Keratinocyte (primary cell): ENCODE measurements at places on chromosomes 2 and 18. TPM values are rescaled to one million over a fixed set of nuclear protein-coding genes. Genes with fewer than 3 reads are reported as not detected.

The ALK gene
- not detected in 3 replicates for polyA plus RNA-seq

DNA sequence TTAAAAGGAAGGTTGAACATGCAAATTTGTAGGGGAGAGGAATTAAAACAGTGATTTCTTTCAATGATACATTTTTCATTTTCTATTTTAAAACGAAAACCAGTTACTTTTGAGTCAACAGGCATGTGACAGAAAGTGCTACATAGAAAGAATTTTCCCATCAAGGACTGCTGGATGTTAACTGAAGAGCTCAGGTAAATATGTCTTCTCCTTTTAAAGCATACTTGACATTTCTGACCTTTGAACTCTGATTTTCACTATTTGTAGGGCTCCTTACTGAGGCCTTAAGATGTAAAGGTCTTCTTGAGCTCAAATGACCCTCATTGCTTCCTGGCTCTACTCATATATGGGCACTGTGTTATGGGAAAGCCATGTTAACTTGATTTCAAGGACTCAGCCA is 32.4 kb downstream of the FIGN start:
- H3K27me3 ChIP-seq, result no peaks in the 10 kb centered on the region
- no peaks in the 10 kb centered on the region for H3K36me3 ChIP-seq
- H3K4me1 ChIP-seq, result no peaks in the 10 kb centered on the region
- no peak overlapping the region for H3K4me3 ChIP-seq
- no peak overlapping the region for H3K27ac ChIP-seq

GRCh38 chr2:9280224-9280623 is 73.6 kb downstream of the ASAP2 start:
- H3K27me3 ChIP-seq, result no peaks in the 10 kb centered on the region
- DNase-seq, result no peak
- no peak overlapping the region for H3K4me3 ChIP-seq
- no peak overlapping the region for H3K27ac ChIP-seq
- peaks cover 7% of the 10 kb centered on the region for H3K4me1 ChIP-seq
- H3K36me3 ChIP-seq, result peaks cover 17% of the 10 kb centered on the region

- H3K27me3 ChIP-seq, result no peaks in the 10 kb centered on the region
- DNase-seq, result no peak
- H3K4me3 ChIP-seq, result no peak overlapping the region
Observed at GRCh38 chr2:74873012-74873665, 39.2 kb downstream of the HK2 start.

DNA sequence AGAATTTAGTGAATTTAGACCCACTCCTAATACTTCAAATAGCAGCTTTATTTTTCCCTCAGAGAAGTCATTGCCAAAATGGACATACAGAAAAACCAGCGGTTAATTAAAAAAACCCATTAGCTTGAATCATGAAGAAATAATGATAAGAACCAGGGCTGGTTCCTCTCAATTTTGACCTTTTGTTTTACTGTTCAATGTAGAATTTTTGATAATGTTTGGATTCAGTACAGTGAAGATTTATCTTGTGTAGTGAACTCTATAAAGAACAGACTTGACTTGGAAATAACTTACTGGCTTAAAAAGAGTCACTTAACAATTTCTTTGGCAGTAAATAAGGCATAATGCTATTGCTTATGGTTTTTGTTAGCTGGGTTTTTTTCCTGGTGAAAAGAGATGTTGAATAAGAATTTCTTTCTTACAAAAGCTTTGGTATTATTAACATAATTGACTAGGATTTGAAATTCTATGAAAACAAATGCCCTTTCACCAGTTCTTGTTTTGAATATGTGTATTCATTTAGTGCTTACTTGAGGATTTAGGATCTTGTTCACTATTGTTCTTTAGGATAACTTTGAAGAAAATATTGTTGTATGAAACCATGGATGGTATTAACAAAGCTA is 73.4 kb upstream of the ITPRID2 start:
- H3K4me3 ChIP-seq, result no peak overlapping the region
- H3K36me3 ChIP-seq, result no peaks in the 10 kb centered on the region
- no peaks in the 10 kb centered on the region for H3K4me1 ChIP-seq

- H3K27ac ChIP-seq, result no peak overlapping the region
- no peaks in the 10 kb centered on the region for H3K36me3 ChIP-seq
- DNase-seq, result no peak
- H3K4me3 ChIP-seq, result no peak overlapping the region
Observed at GRCh38 chr2:201821080-201821479, 14.7 kb downstream of the CDK15 start.

- H3K27me3 ChIP-seq, result no peaks in the 10 kb centered on the region
- H3K4me3 ChIP-seq, result no peak overlapping the region
Observed at GRCh38 chr2:190446750-190447516, 38.8 kb downstream of the MFSD6 start.

DNA sequence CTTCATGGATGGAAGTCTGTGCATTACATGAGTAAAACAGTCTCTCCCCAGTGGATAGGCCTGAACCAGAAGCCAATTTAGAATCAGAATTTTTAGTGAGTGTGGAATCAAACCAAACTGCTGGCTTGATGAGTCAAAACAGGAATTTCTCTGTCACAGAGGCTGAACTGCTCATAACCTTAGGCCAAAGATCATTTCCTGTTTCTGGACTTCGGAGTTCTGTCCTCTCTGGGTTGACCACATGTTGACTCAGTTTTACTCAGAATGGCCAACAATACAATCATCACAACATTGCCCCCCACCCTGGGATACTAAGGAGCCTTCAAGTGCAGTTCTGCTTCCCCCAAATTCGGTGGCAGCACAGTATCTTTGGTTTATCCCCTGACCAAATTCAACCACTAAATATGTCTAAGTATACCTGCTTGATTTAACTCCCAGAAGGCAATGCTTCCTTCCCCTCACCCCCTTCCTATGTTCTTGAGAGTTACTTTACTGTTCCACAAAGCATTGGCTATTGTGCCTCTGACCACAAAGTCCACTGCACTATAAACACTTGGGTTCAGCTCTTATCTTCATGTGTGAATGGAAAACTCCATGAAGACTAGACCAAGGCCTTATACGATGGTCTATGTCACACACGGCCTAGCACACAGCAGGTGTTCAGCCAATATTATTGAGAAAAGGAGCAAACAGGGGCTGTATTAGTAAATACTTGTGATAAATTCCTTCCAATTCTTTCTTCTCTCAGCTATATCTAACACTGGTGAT is 67.8 kb downstream of the NXPH2 start:
- H3K36me3 ChIP-seq, result no peaks in the 10 kb centered on the region
- no peak overlapping the region for H3K4me3 ChIP-seq
- H3K27me3 ChIP-seq, result no peaks in the 10 kb centered on the region

The TPGS2 gene
- polyA plus RNA-seq, result 231 to 388 TPM (median 254 TPM) in 3 replicates

The ATP9B gene
- polyA plus RNA-seq, result 12.7 to 16.7 TPM (median 16.1 TPM) in 3 replicates

GRCh38 chr2:152046940-152047339 is 51.9 kb downstream of the CACNB4 start:
- H3K36me3 ChIP-seq, result no peaks in the 10 kb centered on the region
- no peaks in the 10 kb centered on the region for H3K4me1 ChIP-seq
- peaks cover 24% of the 10 kb centered on the region for H3K27me3 ChIP-seq

The GBX2 gene
- polyA plus RNA-seq, result 0.13 to 0.69 TPM (median 0.17 TPM) in 3 replicates

DNA sequence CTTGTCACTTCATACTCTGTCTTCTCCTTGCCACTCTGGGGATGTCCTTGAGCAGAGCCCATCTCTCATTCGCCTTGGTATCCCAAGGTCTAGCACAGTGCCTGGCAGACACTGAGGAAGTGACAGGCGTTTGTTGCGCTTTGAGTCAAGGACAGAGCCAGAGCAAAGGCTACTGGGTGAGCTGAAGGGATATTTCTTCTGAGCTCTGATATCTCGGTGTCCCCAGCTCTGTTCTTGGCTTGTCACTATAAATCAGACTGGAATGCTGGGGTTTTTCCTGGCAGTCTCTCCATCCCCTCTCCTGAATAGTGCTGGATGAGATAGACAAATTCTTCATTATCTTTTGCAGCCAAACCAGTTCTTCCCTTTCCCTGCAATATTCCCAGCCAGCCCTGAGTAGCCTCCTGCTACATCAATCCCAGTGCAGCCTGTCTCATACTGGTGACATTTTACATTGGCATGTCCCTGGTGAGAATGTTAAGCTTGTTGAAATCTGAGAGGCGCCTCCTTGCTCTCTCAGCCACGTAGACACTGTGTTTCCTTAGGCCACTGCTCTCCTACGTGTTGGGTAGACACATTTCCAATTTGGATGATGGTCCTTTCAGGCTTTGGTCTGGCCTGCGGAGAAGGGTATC is 61.7 kb downstream of the CTIF start:
- peaks cover 3% of the 10 kb centered on the region for H3K36me3 ChIP-seq
- H3K4me1 ChIP-seq, result peaks cover 8% of the 10 kb centered on the region
- no peak for DNase-seq
- no peaks in the 10 kb centered on the region for H3K27me3 ChIP-seq
- H3K4me3 ChIP-seq, result no peak overlapping the region
- no peak overlapping the region for H3K27ac ChIP-seq

The PDE1A gene
- polyA plus RNA-seq, result 0.06 to 0.10 TPM (median 0.07 TPM) in 3 replicates

The SUCLG1 gene
- polyA plus RNA-seq, result 43.5 to 83.6 TPM (median 69.9 TPM) in 3 replicates

The TWIST2 gene
- polyA plus RNA-seq, result 5.5 to 6.2 TPM (median 6.0 TPM) in 3 replicates

GRCh38 chr2:137951586-137951985 is 12.7 kb upstream of the HNMT start:
- H3K27me3 ChIP-seq, result no peaks in the 10 kb centered on the region
- no peak for DNase-seq
- no peak overlapping the region for H3K27ac ChIP-seq
- H3K4me3 ChIP-seq, result no peak overlapping the region

DNA sequence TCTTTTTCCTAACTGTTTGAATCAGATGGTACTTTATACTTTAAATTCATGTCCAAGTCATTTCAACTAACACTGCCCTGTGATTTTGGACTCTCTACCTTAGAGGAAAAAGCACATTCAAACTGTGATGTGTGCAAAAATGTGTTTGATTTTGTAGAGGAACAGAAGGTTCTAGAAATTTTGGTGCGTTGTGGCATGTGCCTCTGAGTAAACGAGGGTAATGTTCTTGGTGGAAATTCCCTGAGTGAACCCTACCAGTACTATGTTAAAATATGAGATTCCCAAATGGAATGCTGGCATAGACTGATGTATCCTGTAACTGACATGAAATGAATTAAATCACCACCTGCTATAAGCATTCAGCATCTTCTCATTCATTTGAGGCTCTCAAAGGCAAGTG is 901.9 kb upstream of the KLHL29 start:
- no peak for DNase-seq
- H3K4me1 ChIP-seq, result no peaks in the 10 kb centered on the region
- no peaks in the 10 kb centered on the region for H3K36me3 ChIP-seq
- H3K27me3 ChIP-seq, result no peaks in the 10 kb centered on the region
- H3K4me3 ChIP-seq, result no peak overlapping the region
- H3K27ac ChIP-seq, result no peak overlapping the region

GRCh38 chr2:64846177-64846576 is 143.0 kb upstream of the SLC1A4 start:
- no peak overlapping the region for H3K27ac ChIP-seq
- peaks cover 13% of the 10 kb centered on the region for H3K4me1 ChIP-seq
- DNase-seq, result no peak

DNA sequence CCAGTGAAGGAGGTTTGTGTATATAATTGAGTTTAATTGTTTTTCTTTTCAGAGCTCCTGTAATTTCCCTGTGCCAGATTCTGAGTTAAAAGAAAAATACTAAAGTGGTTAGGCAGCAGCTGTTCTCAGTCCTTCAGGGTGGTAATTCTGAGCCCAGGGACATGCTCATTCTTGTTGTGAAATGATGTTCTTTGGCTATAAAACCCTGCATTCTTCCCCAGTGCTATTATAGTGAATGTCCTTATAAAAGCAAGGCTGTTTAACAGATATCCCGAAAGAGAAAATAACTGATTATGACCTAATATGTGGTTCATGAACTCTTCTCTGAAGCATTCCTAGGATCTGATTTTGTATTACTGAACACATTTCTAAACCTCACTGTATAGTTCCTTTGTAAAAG is 34.0 kb downstream of the ADAM23 start:
- peaks cover 8% of the 10 kb centered on the region for H3K4me1 ChIP-seq
- H3K36me3 ChIP-seq, result no peaks in the 10 kb centered on the region
- no peak overlapping the region for H3K4me3 ChIP-seq

The LYPD1 gene
- polyA plus RNA-seq, result 0.02 to 0.03 TPM (median 0.03 TPM) in 3 replicates

DNA sequence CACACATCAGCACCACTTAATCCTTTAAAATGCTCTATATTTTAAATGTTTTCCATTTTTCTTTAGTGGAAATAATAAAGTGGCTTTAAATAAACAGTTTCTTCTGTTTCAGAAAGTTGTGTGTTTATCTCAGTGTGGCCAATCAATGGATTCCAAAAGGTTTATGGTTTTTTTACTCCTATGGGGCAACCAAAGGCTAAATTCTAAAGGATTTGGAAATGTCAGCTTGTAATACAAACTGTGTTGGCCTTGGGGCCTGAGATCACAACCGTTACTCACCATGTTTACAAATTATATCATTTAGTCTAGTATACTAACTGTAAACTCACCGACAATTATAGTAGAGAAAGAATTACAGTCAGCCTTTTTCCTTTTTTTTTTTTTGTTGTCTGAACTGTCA is 827.2 kb downstream of the EPHA4 start:
- H3K4me3 ChIP-seq, result no peak overlapping the region
- H3K27me3 ChIP-seq, result no peaks in the 10 kb centered on the region
- H3K27ac ChIP-seq, result no peak overlapping the region
- no peaks in the 10 kb centered on the region for H3K4me1 ChIP-seq

- H3K4me1 ChIP-seq, result no peaks in the 10 kb centered on the region
- no peaks in the 10 kb centered on the region for H3K36me3 ChIP-seq
- H3K27me3 ChIP-seq, result no peaks in the 10 kb centered on the region
- no peak for DNase-seq
Observed at GRCh38 chr2:67046591-67046990, 350.5 kb upstream of the ETAA1 start.

DNA sequence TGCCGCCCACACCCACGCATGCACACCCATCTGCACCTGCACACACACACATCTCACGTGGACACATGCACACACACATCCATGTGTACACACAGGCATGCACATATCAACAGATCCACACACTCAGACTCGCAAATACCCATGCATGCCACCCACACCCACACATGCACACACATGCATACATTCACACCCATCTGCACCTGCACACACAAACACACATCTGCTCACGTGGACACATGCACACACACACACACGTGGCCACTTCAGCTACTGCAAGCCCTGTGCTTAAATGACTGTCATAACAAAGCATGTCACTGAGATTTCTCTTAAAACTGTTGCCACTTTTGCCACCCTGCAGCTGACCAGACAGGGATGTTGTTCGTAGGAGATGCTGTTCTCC is 186.6 kb downstream of the SNTG2 start:
- no peak overlapping the region for H3K27ac ChIP-seq
- no peak for DNase-seq

The RAD51AP2 gene
- polyA plus RNA-seq, result 0.01 to 0.12 TPM (median 0.12 TPM) in 3 replicates

DNA sequence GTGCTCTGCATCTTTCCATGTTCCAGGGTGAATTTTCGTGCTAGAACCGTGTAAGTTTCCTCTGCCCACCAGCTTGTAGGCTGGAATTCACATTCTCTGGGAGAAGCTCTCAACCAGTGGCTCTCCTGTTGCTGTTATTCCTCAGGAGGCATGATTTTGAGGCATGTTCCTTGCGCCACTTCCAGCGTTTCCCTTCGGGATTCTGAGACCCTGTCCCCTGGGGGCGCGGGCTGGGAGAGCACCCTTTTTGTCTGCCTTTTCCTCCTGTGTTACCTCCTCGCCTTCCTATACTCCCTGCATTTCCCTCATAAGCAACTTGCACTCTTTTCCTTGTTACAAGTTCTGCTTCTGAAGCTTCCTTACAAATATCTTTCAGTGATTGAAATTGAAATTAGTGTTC is 156.4 kb downstream of the PTPRM start:
- no peak overlapping the region for H3K4me3 ChIP-seq
- no peaks in the 10 kb centered on the region for H3K27me3 ChIP-seq
- H3K27ac ChIP-seq, result no peak overlapping the region
- no peak for DNase-seq
- no peaks in the 10 kb centered on the region for H3K36me3 ChIP-seq

- H3K36me3 ChIP-seq, result peaks cover 2% of the 10 kb centered on the region
- no peaks in the 10 kb centered on the region for H3K27me3 ChIP-seq
- H3K27ac ChIP-seq, result no peak overlapping the region
Observed at GRCh38 chr18:79983793-79984192, 4.6 kb downstream of the TXNL4A start.

The AMER3 gene
- polyA plus RNA-seq, result not detected in 3 replicates
